ENCODE measurements at places on chromosomes 3 and 15. TPM values are rescaled to one million over a fixed set of nuclear protein-coding genes. Genes with fewer than 3 reads are reported as not detected.

GRCh38 chr15:42798802-42799201, 61.9 kb upstream of the CDAN1 start:
- peaks cover 16% of the 10 kb centered on the region for H3K4me1 ChIP-seq
- DNase-seq = no peak
- peaks cover 5% of the 10 kb centered on the region for H3K36me3 ChIP-seq
- H3K27ac ChIP-seq = no peak overlapping the region
- H3K27me3 ChIP-seq = no peaks in the 10 kb centered on the region

- DNase-seq = no peak
- no peak overlapping the region for H3K27ac ChIP-seq
- H3K27me3 ChIP-seq = no peaks in the 10 kb centered on the region
- no peak overlapping the region for H3K4me3 ChIP-seq
These were observed 115.7 kb upstream of the CHRM5 start for GRCh38 chr15:33852570-33852969.

DNA sequence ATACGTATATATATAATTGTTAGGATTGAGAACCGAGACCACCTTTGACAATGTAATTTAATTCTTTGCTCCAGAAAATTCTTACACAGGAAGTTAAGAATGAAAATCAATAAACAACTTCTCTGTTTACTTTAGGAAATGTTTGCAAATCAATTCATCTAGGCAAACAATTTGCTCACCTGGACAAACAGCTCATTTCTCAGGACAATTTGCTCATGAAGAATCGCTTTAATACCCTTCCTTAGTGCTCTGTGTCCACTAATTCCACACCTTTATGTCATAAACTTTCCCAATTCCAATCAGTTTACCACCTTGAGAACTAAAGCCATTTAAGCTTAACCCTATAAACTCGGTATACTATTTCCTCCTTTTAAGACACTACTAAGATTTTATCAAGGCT, 292.2 kb downstream of the BCHE start:
- DNase-seq = no peak
- no peaks in the 10 kb centered on the region for H3K27me3 ChIP-seq
- no peaks in the 10 kb centered on the region for H3K36me3 ChIP-seq
- no peak overlapping the region for H3K27ac ChIP-seq

- no peaks in the 10 kb centered on the region for H3K36me3 ChIP-seq
- no peak for DNase-seq
- no peak overlapping the region for H3K4me3 ChIP-seq
- no peak overlapping the region for H3K27ac ChIP-seq
- peaks cover 16% of the 10 kb centered on the region for H3K4me1 ChIP-seq
- no peaks in the 10 kb centered on the region for H3K27me3 ChIP-seq
These were observed 29.4 kb upstream of the TMEM45A start for GRCh38 chr3:100463002-100463401.

DNA sequence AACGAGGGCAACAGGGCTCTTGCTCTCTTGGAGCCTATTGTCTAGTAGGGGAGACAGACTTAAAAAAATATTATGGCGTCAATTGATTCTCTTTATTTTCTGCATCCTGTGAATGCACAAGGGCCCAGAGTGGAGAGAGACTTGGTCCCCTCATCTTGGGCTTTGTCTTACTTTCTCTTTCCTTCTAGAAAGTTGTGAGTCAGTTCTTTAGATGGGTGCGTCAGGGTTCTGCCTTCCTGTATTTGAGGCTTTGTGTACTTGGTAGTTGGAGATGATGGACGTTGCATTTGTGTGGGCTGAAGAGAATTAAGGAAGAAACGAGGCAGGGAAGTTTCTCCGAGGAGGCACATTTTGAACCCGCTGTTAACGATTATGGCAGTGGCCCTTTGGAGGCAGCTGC, 52.9 kb downstream of the CACNA1D start:
- H3K27ac ChIP-seq = no peak overlapping the region
- H3K36me3 ChIP-seq = no peaks in the 10 kb centered on the region
- H3K4me3 ChIP-seq = no peak overlapping the region
- no peak for DNase-seq

The C3orf80 gene
- total RNA-seq = 0.15 TPM

GRCh38 chr3:87553058-87553457, 276.7 kb upstream of the POU1F1 start:
- no peak overlapping the region for H3K4me3 ChIP-seq
- no peaks in the 10 kb centered on the region for H3K27me3 ChIP-seq
- no peak for DNase-seq
- no peaks in the 10 kb centered on the region for H3K36me3 ChIP-seq
- no peaks in the 10 kb centered on the region for H3K4me1 ChIP-seq
- no peak overlapping the region for H3K27ac ChIP-seq

- DNase-seq = no peak
- H3K27me3 ChIP-seq = peaks cover 2% of the 10 kb centered on the region
- H3K4me1 ChIP-seq = no peaks in the 10 kb centered on the region
- H3K4me3 ChIP-seq = no peak overlapping the region
These were observed 27.8 kb upstream of the AZI2 start for GRCh38 chr3:28376424-28376823.

DNA sequence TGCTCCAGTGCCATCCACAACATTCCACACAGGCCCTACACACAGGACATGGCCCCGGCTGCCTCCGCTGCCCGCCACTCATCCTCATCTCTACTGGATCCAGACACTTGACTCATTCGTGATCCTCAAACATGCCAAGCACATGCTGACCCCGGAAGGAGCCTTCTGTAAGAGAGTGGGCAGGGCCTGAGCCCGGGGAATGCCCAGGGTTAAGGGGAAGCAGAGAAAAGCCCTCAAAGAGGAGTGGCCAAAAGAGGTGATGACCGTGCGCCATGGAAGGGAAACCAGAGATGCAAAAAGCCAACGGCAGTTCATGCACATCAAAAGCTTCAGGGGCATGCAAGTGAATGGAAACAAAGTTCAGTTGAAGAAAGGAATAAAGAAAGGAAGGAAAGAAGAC, 46.1 kb downstream of the RFTN1 start:
- H3K27ac ChIP-seq = peak overlapping the region; percentile 32
- peak; percentile 35 for DNase-seq
- H3K36me3 ChIP-seq = peaks cover 76% of the 10 kb centered on the region
- peak overlapping the region; percentile 32 for H3K4me3 ChIP-seq
- no peaks in the 10 kb centered on the region for H3K27me3 ChIP-seq

GRCh38 chr3:179958759-179959158, 78.0 kb downstream of the PEX5L start:
- H3K4me3 ChIP-seq = no peak overlapping the region
- no peak overlapping the region for H3K27ac ChIP-seq
- H3K4me1 ChIP-seq = peaks cover 43% of the 10 kb centered on the region
- no peak for DNase-seq
- H3K27me3 ChIP-seq = peaks cover 16% of the 10 kb centered on the region
- H3K36me3 ChIP-seq = peaks cover 8% of the 10 kb centered on the region

- no peaks in the 10 kb centered on the region for H3K27me3 ChIP-seq
- H3K4me1 ChIP-seq = no peaks in the 10 kb centered on the region
- DNase-seq = no peak
- no peaks in the 10 kb centered on the region for H3K36me3 ChIP-seq
- no peak overlapping the region for H3K4me3 ChIP-seq
- no peak overlapping the region for H3K27ac ChIP-seq
These were observed 764.8 kb upstream of the CADM2 start for GRCh38 chr3:84194029-84194428.

DNA sequence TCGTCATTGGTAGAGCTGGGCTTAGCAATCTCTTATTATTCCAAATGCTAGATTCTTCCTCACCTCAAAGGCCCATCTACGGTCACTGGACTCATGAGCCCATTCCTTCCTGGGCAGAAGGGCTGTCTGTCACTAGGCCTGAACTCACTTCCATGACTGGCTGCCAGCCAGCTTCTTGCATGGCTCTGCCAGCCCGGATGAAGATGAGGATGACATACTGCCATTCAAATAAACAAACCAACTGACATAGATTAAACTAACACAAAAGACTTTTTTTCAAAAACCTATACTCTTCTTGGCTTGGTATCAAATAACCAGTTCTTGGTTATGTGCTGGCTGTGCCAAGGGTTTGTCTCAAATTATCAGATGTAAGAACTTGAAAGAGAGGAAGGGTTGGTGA, 23.8 kb downstream of the ISL2 start:
- no peaks in the 10 kb centered on the region for H3K4me1 ChIP-seq
- H3K36me3 ChIP-seq = no peaks in the 10 kb centered on the region
- no peak overlapping the region for H3K27ac ChIP-seq
- no peak for DNase-seq
- H3K27me3 ChIP-seq = no peaks in the 10 kb centered on the region

The SLC15A2 gene
- 4.4 TPM for total RNA-seq

The CYP11A1 gene
- total RNA-seq = not detected

The SLC27A2 gene
- 30.3 TPM for total RNA-seq

- no peak overlapping the region for H3K27ac ChIP-seq
- H3K27me3 ChIP-seq = no peaks in the 10 kb centered on the region
- no peaks in the 10 kb centered on the region for H3K36me3 ChIP-seq
- DNase-seq = no peak
- no peaks in the 10 kb centered on the region for H3K4me1 ChIP-seq
- H3K4me3 ChIP-seq = no peak overlapping the region
These were observed 156.6 kb downstream of the PLD1 start for GRCh38 chr3:171653701-171654100.

- no peak overlapping the region for H3K4me3 ChIP-seq
- no peak overlapping the region for H3K27ac ChIP-seq
These were observed 415.0 kb downstream of the NTRK3 start for GRCh38 chr15:87841426-87841998.

DNA sequence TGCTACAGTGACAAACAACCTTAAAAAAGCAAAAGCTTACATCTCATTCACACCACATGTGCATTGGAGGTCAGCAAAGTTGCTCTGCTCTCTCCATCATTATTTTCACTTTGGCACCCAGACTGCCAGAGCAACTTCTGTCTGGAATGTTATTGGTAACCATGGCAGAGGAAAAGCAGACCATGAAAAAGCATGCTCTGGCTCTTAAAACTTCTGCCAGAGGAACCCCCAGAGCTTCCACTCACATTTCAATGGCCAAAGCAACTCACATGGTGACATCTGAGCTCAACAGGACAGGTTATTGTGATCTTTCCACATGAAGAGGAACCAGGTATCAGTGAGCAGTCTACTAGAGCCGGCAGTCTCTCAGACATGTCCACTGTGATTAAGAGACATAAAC, 21.9 kb upstream of the FRMD5 start:
- H3K36me3 ChIP-seq = no peaks in the 10 kb centered on the region
- DNase-seq = no peak
- peaks cover 2% of the 10 kb centered on the region for H3K4me1 ChIP-seq
- no peak overlapping the region for H3K27ac ChIP-seq

The EXD1 gene
- total RNA-seq = not detected

- H3K27ac ChIP-seq = no peak overlapping the region
- no peaks in the 10 kb centered on the region for H3K27me3 ChIP-seq
- H3K4me1 ChIP-seq = no peaks in the 10 kb centered on the region
- H3K36me3 ChIP-seq = no peaks in the 10 kb centered on the region
These were observed 530.2 kb downstream of the SOX2 start for GRCh38 chr3:182241766-182242488.

GRCh38 chr3:66354001-66354400, 133.2 kb downstream of the SLC25A26 start:
- no peak for DNase-seq
- peaks cover 29% of the 10 kb centered on the region for H3K4me1 ChIP-seq
- H3K4me3 ChIP-seq = no peak overlapping the region
- H3K27ac ChIP-seq = no peak overlapping the region

- H3K4me1 ChIP-seq = no peaks in the 10 kb centered on the region
- H3K27ac ChIP-seq = no peak overlapping the region
- H3K36me3 ChIP-seq = no peaks in the 10 kb centered on the region
- no peak for DNase-seq
- peaks cover 6% of the 10 kb centered on the region for H3K27me3 ChIP-seq
These were observed 13.7 kb downstream of the FAM107A start for GRCh38 chr3:58563386-58564035.

DNA sequence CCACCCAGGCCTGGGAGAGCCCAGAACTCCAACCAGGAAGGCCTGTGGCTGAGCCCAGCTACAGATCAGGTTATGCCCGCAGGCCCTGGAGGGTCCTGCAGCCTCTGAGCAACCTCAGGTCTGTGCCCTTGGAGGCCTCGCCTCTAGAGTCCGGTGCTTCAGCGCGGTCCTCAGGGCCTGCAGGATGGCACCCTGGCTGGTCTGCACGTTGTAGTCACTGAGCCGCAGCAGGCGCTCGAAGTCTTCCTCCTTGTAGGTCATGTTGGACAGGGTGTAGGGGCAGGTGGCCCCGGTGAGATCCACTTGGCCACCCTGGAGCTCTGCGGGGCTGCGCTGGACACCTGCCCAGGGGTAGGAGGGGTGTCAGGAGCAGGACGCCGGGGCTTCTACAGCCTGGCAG, 25.8 kb downstream of the PLA2G4D start:
- no peak overlapping the region for H3K27ac ChIP-seq
- H3K27me3 ChIP-seq = peaks cover 15% of the 10 kb centered on the region
- H3K4me1 ChIP-seq = peaks cover 1% of the 10 kb centered on the region
- no peaks in the 10 kb centered on the region for H3K36me3 ChIP-seq
- H3K4me3 ChIP-seq = no peak overlapping the region

- no peaks in the 10 kb centered on the region for H3K27me3 ChIP-seq
- peak; percentile 66 for DNase-seq
- peak overlapping the region; percentile 90 for H3K27ac ChIP-seq
- peaks cover 48% of the 10 kb centered on the region for H3K4me1 ChIP-seq
These were observed 672 bp downstream of the TFRC start for GRCh38 chr3:196081002-196081833.

The ROPN1 gene
- not detected for total RNA-seq

GRCh38 chr15:75198560-75199356, 2.9 kb upstream of the C15orf39 start:
- H3K4me3 ChIP-seq = peak overlapping the region; percentile 46
- peaks cover 2% of the 10 kb centered on the region for H3K27me3 ChIP-seq
- peaks cover 37% of the 10 kb centered on the region for H3K4me1 ChIP-seq
- peak overlapping the region; percentile 68 for H3K27ac ChIP-seq
- DNase-seq = peak; percentile 64

DNA sequence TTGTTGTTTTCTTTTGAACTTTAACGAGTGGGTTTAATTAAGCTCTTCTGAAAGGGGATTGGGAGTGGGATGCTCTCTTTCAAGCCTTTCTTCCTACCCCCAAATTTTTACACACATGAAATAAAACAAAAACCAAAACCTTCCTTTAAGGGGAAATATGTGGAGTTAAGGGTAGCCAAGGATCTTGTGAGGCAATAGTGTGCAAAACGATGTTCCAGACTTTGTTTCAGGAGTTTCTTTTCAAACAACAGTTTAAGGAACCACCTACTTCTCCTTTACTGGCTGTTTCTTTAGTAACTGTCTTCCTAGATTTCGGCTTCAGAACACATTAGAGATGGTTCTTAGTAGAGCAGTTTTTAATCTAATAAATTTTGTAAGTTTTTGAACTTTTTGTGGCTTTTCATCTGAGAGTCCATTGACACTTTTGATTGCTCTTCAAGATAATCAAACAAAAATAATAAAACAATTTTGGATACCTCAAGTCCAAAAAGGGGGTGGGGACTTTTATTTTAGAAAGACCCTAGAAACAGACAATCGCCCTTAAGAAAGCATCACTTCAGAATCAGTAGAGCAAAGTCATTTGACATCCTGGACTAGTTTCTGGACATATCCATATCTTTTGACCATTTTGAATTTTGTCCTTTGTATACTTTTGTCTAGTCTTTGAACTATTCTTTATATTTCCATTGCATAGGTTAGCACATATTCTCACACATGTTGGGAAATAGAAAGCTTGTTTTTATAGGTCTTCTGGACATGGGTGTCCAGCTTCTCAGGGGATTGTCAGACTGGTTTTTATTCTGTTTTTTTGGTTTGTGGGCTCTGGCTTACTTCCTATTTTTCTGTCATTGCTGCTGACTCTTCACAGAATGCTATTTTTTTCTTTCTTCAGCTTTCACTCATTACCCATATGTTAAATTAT, 6.0 kb downstream of the DIPK2A start:
- peak overlapping the region; percentile 14 for H3K27ac ChIP-seq
- H3K27me3 ChIP-seq = no peaks in the 10 kb centered on the region
- H3K4me1 ChIP-seq = peaks cover 38% of the 10 kb centered on the region
- DNase-seq = no peak
- H3K4me3 ChIP-seq = no peak overlapping the region
- H3K36me3 ChIP-seq = peaks cover 20% of the 10 kb centered on the region
